Right lung (tissue), 10 donors: ENCODE measurements at places on chromosomes 4 and X. TPM values are rescaled to one million over a fixed set of nuclear protein-coding genes. Genes with fewer than 3 reads are reported as not detected.

The PROM1 gene
- 23.7 TPM for polyA plus RNA-seq

GRCh38 chrX:50613846-50614245 is 143.2 kb upstream of the DGKK start:
- DNase-seq, result no peak

- DNase-seq, result no peak
Observed at GRCh38 chr4:38989487-38989886, 42.7 kb downstream of the TMEM156 start.

DNA sequence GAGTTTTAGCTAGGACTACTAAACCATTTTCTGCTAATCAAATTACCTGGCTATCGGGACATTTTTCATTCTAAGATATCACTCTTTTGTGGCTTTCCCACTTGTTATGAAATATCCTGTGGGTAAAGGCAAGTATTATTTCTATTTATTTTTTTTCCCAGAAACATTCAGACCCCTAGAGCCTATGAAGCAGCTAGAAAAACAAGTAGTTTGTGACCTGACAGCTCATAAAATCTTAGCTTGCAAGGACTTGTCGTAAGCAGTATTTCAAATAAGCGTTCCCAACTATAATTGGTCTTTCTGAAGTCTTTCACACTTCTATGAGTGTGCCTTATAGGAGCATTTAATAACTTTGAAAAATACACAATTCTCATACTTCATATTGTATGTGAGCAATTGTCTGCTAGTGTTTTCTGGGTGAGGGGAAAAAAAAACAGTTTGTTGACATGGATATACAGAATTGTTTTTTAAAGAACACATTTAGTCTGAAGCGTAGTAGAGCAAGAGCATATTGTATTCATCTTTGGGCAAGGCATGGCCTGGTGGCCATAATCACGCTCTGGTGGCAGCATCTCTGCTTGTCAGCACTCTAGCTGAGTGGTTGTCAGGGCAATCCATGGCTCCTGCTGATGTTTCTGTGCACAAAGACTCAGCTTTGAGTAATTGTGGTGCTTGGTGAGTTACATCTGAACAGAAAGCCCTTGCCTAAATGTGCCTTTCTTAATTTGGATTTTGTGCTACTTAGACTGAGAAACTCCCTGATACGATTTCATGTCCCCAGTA is 2.6 kb downstream of the MCUB start:
- DNase-seq, result no peak

The ARHGAP6 gene
- 17.4 TPM for polyA plus RNA-seq

DNA sequence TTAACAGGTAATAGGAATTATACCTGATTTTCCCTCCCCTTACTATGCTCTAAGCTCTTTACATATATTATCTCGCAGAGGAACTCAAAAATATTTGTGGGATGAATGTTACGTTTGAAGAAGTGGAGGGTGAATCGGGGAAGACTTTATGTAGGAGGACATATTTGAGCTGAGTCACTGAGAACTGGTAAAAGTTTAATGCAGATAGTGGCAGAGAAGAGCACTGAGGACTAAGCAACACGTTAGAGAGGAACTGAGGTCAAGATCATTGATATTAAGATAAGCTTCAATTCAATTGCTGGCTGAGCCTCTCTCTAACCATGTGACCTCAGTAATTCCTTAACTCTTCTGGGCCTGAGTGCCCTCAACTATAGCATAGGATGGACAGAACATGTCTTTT is 26.4 kb upstream of the ELOVL6 start:
- no peak for DNase-seq

The ALB gene
- polyA plus RNA-seq, result 3.4 TPM

The RBMXL3 gene
- not detected for polyA plus RNA-seq

GRCh38 chr4:62118558-62118957 is 918.4 kb downstream of the ADGRL3 start:
- DNase-seq, result no peak

- no peak for DNase-seq
Observed at GRCh38 chr4:11720292-11720691, 291.6 kb upstream of the HS3ST1 start.

GRCh38 chr4:183366206-183366835 is 44.1 kb upstream of the CLDN24 start:
- DNase-seq, result no peak

The MAGED4 gene
- 59.2 TPM for polyA plus RNA-seq
